Naive thymus-derived CD4-positive, alpha-beta T cell (primary cell): ENCODE measurements at places on chromosomes 3 and 15. TPM values are rescaled to one million over a fixed set of nuclear protein-coding genes. Genes with fewer than 3 reads are reported as not detected.

ARHGEF26 gene
- not detected for total RNA-seq

DNA sequence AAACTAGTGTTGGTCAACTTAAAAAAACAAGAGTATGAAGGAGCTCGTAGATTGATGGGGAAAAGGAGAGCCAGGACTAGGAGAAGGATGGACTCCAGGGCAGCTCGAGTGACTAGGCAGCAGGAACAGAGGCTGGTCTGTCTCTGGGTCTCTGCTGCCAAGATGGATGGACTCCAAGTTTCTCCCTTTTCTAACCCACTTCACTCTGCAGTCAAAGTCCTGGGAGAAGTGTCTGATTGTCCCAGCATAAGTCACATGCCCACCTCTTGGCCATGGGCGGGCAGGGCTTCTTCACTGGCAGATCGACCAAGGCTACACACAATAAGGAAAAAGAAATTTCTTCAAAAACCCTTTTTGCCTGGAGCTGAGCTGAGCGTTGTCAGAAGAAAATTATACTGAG lies 9.2 kb upstream of the EPB42 start:
- no peak for DNase-seq

IQSEC1 gene
- total RNA-seq: 70.2 TPM

DNA sequence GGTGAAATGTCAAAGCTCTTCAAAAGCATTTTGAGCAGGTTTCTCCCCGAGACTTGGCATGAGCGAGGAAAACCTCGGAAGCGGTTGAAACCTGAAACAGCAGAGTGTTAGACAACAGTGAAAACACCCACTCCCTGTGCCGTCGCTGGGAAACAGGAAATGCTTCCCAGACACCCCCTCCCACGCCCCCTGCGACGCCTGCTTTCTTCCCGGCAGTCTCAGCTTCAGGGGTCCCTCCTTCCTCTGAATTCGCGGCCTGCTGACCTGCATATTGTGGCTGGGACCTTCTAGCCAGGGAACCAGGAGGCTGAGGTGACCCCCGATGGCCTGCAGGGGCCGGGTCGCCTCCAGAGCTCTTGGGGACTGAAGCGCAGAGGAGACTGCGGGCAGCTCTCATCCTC lies 250.6 kb upstream of the LYSMD4 start:
- no peak for DNase-seq

GRCh38 chr15:88537591-88538317 lies 8.7 kb downstream of the DET1 start:
- no peak for DNase-seq

DNA sequence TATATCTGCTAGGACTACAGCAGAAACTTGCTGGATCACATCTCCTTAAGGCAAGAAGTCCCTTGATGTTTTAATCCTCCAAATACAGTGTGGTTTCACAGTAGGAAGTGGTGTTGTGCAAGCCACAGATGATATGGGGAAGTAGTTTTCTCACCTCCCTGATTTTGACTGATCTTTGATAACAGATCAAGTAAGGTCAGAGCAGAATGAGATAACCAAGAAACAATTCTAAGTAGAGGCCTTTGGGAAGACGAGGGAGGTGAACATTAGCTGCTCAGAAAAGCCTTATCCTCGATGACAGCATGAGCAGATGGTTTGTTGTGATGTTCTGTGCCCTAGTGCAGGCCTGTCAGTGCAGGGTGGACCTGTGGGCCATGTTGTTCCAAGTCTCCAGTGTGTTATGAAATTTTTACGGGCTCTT lies 61.3 kb downstream of the RIOX2 start:
- peak; percentile 10 for DNase-seq

TMCO5A gene
- total RNA-seq: not detected

GRCh38 chr3:65539616-65540015 lies 499.1 kb downstream of the MAGI1 start:
- DNase-seq: no peak

DNA sequence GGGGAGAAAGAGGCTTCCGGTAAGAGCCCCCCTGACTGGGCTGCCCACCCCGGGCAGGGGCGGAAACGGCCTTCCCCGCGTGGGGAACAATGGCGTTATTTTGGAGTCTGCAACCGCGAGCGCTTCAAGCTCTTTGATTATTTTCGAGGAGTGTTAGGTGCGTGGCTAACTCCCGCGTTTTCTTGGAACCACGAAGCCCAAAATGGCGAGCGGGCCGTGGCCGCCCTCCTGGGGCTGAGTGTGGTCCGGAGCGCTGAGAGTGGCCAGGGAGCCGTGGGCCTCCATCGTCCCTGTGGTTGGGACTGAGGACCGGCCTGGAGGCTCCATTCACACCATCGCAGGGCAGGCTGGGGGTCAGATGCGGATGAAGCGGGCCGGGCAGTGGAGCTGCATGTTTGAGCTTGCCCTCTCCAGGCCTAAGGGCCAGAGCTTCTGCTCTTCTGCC lies 44.6 kb upstream of the POLG start:
- DNase-seq: no peak

DNA sequence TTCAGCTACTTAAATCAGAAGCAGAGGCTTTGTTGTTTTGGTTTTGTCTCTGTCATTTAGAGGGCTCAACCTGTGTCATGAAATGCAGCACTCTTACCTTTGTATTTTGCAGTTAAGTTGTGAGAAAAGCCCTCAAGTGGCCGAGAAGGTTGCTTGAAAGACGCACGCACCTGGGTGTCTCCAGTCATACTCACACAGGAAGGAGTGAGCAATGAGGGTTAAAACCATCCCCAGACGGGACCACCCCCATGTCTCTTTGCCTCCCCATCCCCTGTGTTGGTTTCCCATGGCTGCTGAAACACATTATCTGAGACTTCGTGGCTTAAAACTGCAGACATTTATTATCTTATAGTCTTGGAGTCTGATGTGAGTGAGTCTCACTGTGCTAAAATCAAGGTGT lies 376.1 kb upstream of the CFAP20DC start:
- peak; percentile 57 for DNase-seq

CACNA1D gene
- 0.61 TPM for total RNA-seq

GRCh38 chr3:75380276-75380771 lies 283.8 kb upstream of the FRG2C start:
- no peak for DNase-seq

GOLGA6L7 gene
- total RNA-seq: not detected in 2 replicates

DNA sequence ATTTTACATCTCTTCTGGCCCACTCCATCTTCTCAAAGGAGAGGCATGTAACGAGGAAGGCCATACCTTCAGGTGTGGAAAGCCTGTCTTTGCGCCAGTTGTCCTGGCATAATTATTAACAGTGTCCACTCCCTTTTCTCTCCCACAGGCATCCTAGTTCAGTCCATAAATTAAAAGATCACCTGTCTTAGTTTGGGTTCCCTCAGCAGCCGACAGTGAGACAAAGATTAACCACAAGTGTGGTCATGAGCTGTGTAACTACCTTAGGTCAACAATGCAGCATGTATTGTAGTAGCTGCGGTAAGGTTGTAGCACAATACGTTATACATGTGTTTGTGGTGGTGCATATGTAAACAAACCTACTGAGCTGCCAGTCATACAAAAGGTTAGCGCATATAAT lies 103.3 kb upstream of the GALNT15 start:
- DNase-seq: no peak

DNA sequence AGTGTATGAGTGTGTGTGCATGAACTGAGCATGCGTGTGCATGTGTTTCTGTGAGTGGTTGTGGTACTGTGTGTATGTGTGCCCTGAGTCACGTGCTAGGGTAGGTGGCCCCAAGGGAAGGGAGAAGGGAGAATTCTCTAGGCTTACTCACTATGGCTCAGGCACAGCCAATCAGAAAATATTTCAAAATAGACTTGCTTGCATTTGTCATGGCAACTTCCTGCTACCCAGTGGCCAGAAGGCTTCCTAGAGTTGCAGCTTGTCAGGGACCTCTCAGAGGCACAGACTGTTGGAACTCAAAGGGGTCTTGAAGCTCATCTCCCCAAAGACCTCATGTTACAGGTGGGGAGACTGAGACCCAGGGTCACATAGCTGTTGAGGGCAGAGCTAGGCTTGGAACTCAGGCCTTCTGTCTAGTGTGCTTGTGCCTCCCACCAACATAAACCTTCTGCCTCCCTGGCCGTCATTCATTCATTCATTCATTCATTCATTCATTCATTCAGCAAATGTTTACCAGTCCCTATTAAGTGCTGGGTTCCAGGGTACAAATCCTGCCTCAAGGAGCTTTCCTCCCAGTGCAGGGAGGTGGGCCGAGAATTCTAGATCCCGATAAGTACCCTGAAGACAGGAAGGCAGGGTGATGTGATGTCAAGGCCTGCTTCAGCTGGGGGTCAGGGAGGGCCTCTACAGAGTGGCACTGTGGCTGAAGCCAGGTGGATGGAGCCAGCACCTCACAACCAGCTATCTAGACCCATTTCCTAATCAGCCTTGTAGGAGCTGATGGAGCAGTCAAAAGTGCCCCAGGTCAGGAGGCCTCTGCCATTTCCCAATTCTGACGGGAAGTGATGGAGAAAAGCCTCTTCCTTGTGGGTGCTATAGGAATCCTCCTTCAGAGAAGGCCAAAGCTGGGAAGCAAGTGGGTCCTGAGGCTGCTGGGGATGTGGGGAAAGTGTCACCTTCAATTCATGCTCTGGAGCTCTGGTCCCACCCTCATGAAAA lies 10.9 kb upstream of the RFT1 start:
- no peak for DNase-seq

GRCh38 chr3:152309535-152310307 lies 41.0 kb downstream of the MBNL1 start:
- no peak for DNase-seq

DNA sequence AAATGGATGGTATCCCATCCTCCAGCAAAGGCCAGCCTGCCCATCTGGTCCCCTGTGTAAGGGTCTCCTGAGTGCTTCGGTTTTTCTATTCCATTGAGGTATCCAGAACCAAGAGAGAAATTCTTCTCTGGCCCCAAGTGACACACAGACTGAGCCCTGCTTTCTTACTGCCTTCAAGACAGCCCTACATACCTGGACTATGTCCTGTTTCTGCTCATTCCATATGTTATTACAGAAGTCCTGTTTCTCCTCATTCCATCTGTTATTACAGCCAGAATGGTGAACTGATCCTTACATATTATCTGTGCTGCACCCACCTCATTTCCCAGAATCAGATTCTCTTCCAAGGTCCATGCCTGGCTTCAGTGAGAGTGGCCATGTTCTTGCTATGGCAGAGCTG lies 115.2 kb downstream of the DCLK3 start:
- DNase-seq: no peak

DNA sequence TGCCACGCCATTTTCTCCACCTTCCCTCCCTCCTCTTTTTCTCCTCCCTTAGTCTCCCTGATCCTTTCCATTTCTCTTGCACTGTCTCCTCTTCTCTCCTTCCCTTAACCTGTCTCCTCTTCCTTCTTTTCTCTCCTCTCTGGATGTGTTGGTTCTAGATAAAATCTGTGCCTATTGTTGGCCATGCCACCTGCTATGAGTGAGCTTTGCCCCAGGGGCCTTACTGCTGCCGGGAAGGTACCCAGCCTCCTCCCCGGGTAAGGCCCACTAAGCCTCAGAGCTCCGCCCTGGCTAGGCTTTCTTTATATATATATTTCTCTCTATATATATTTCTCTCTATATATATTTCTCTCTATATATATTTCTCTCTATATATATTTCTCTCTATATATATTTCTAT lies 14.7 kb downstream of the GPD1L start:
- no peak for DNase-seq

- no peak for DNase-seq
These were observed 247.4 kb upstream of the TPM1 start for GRCh38 chr15:62795171-62795570.

- DNase-seq: no peak
These were observed 219.4 kb downstream of the CDIN1 start for GRCh38 chr15:36798794-36799193.

DNA sequence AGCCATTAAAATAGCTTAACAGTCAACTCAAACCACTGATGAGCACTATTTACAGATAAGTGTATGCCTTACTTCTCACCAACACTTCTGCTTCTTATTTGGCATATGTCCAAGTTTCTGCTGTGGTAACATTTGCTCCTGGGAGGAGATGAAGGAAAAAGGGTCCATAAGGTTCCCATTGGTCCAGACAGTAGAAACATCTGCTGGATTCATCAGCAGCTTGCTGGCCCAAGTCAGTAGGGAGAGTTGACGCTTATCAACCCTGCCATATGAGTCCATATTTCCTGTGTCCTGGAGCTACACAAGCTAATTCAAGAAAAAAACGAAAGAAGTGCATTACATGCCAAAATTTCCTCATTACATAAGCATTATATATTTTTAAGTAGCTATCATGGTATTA lies 824.5 kb downstream of the CADM2 start:
- no peak for DNase-seq

SEMA5B gene
- total RNA-seq: 0.24 TPM

SOX14 gene
- not detected for total RNA-seq

GRCh38 chr3:189121092-189121491 lies 50.7 kb upstream of the TPRG1 start:
- no peak for DNase-seq

GRCh38 chr15:72201391-72201921 lies 3.9 kb upstream of the GRAMD2A start:
- no peak for DNase-seq

GRCh38 chr3:16490062-16490619 lies 23.4 kb downstream of the RFTN1 start:
- DNase-seq: no peak

DNA sequence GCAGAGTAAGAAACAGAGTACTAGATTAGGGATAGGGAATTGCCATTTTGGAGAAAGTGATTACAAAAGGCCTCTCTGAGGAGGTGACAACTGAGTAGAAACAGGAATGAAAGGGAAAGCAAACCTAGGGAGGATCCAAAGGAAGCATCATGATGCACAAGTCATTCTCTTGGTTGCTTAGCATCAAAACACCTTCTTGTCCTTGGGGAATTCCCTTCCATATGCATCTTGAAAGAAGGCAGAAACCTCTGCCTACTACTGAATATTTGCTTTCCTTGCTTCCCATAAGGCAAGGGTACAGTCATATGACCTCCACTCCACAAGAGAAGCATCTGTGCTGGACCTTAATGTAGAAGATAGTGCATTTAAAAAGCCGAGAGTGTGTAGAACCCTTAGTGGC lies 24.1 kb downstream of the GABPB1 start:
- DNase-seq: no peak

- no peak for DNase-seq
These were observed 16.1 kb downstream of the ZNF80 start for GRCh38 chr3:114221165-114221880.
